ENCODE measurements at places on chromosomes 7 and 10.

DNA sequence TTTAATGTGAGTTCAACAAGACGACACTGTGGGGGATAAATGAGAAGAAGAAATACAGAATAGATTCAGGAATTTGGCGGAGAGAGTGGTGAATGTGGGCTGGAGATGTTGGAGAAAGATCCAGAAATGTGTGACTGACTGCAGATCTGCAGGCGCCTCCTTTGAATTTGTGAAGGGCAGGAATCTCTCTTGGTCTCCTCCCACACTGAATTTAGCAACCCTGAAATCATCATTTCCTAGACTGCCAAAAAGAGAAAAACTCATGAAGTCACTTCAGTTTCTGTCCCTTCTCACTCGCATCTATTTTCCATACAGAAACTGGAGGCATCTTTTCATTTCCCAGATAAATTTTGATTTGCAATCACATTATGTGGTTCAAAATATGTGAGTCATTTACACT, 128.7 kb downstream of the GNAI1 start:
- DNase-seq = no peak

DNA sequence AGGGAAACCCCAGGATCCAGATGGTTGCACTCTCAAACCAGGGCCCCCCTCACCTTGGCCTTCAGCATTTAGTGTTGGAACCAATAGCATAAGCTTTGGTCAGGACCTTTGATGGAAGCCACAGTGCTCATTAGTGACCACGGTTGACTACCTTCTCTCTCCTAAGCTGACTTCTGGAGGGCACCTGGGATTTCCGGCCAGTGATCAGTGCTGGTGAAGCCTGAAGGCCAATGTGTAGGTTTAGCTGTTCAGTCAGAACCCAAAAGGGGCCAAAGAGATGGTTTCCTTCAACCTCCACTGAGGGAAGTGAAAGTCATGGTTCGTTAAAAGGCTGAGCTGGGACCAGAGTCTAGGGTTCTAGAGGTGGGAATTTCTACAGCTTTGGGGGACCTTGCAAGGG, 46.4 kb downstream of the TCF7L2 start:
- no peak for DNase-seq

DNA sequence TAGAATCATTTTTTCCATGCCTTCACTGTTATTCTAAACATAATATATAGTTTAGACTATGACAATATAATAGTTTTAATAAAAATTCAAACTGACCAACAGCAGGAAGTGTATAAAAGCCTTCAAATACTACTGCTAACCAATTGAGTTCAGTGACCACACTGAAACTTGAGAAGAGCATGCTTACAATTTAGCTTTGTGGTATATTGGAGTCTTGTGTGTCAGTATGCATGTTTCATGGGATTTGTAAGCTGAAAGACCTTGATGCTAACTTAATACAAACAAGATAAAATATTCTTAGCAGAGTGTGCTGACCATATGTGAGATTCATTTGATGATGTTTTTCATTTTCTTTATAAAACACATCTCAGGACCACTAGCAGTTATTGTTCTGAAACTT, 395.5 kb downstream of the SUGCT start:
- DNase-seq = no peak

- DNase-seq = no peak
These were observed 197.0 kb upstream of the AGK start for GRCh38 chr7:141354251-141354650.

DNA sequence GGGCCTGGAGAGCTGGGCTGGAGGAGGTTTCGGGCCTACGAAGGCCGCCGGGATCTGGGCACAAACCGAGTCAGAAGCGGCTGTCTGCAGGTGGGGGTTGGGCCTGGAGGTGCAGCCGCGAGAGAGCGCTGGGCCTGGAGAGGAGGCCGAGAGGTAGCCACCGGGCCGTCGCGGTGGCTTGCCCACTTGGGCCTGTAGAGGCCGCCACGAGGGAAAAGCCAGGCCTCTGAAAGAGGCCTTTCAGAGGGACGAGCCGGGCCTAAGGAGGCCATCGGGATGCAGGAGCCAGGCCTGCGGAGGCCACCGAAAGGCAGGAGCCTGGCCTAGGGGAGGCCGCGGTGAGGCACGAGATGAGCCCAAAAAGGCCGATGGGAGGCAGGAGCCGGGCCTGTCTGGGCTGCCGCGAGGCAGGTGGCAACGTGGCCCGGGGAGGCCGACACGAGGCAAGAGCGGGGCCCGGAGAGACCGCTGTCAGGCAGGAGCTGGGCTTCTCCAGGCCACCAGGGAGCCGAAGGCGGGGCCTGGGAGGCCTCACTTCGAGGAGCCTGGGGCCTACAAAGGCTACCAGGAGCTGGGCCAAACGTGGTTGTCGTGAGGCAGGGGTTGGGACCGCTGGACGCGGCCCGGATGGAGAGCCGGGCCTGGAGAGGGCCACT, 25.6 kb downstream of the MDH2 start:
- DNase-seq = no peak

GRCh38 chr10:126734967-126735366, 64.5 kb upstream of the C10orf90 start:
- no peak for DNase-seq
